DMS79 (cell line): ENCODE measurements at places on chromosomes 1 and 21.

DNA sequence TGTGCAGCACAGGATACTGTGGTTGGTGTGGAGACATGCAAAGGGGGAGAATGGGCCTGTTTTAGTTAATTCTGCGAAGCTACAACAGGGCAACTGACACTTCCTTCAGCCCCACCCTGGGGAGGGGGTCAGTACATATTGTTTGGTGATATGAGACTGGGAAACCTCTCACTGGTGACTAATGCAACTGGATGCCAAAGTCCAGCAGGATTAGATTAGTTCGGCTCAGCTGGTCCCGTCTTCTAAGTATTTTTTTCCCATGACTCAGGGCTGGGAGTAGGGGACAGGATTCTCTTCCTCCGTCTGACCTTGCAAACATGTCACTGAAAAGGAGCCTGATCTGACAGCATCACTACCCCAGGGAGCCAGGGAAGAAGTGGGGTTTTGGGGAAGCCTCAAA is 43.0 kb downstream of the PLXNA2 start:
- no peak for DNase-seq

DNA sequence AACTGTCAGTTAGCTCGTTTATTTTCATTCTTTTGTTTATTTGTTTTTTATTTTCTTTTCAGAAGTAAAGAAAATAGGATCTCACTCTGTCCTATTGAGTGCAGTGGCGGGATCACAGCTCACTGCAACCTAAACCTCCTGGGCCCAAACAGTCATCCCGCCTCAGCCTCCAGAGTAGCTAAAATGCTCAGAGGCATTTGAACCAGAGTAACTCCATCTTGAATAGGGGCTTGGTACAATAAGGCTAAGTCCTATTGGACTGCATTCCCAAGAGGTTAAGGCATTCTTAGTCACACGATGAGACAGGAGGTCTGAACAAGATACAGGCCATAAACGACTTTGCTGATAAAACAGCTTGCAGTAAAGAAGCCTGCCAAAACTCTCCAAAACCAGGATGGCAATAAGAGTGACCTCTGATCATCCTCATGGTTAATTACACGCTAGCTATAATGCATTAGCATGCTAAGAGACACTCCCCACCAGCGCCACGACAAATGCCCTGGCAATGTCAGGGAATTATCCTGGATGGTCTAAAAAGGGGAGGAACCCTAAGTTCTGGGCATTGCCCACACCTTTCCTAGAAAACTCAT is 13.1 kb upstream of the COP1 start:
- DNase-seq = no peak

GRCh38 chr1:87213135-87213515 is 115.6 kb upstream of the LMO4 start:
- DNase-seq = no peak

DNA sequence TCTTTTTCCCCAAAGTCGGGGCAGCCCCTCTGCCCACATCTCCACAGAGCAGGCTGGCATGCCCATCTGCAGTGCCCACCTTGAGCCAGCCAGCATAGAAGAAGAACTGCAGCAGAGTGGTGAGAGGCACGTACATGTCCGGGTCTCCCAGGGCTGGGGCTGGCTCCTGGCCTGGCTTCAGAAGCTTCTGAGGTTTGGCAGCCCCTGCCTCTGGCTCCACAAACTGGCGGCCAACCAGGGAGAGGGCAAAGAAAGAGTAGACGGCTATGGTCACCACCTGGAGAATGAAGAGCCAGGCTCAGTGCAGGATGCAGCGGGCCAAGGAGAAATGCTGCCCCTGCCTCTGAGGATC is 3.0 kb downstream of the BEST4 start:
- DNase-seq = no peak

DNA sequence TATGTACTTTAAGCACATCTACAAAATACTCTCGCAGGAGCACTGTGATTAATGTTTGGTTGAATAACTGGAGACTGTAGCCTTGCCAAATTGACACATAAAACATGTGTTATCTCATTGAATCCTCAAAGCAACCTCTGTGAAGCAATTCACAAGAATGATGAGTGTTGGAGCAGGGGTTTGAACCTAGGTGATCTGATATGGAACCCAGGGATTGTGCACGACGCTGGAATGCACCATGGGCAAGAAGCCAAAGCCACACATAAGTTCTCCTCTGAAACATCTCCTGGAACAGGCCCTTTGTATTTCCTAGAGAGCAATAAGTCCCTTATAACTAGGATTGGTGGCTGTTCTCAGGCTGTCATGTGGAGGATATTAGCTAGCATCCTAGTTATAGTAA is 124.6 kb upstream of the IVNS1ABP start:
- no peak for DNase-seq

- no peak for DNase-seq
Measured at GRCh38 chr1:69320757-69321211, 246.9 kb upstream of the LRRC7 start.

GRCh38 chr1:26287033-26287711 is 7.3 kb downstream of the SH3BGRL3 start:
- DNase-seq = no peak

DNA sequence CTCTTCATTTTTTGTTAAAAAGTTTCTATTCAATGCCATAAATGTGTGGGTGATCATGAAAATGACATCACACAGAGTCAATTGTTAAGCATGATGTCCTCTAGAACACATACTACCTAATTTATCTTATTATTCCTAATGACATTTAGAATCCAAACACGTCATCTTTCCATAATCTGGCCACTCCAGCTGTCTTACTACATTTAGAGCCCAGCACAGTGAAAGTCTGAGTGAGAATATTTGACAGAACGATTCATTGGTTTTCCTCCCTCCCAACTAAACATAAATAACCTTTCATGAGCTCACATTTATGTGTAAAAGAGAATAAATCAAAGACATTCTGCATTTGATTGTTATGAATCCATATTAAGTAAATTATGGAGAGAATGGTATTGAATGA is 160.7 kb downstream of the OLFM3 start:
- no peak for DNase-seq

DNA sequence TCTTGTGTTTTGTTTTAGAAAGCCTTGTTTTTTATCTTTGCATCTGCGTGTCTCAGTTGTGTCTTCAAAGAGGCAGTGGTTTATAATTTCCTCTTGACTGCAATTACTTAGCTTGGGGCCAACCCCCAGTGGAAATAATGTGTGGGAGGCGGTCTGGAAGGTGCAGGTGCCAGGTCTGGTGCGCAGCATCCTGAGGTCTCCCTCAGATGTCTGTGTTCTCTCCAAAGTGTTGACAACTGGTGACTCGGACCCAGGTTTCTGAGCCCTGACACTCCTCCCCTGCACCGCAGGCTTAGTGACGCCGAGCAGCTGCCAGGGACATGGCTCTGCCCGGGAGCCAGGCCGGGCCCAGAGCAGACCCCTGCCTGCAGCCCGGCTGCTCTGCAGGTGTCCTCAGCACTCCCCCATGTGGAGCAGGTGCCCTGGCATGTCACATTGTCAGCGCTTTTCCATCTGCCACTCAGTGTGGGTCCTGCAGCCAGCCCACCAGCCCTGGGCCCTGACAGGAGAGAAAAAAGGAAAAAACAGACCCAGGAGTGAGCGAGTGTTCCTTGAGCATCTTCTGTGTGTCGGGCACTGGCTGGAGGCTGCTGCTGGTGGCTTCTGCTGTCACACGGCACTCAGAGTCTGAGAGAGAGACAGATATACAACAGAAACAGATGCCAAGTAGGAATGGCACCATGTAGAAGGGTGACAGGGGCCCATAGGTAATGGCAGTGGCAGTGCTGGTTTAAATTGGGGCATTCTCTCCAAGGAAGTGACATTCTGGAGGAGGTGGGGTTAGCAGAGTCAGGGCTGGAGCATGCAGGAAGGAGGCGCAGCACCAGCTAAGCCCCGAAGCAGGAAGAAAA is 24.8 kb upstream of the SELENON start:
- DNase-seq = peak; percentile 72

DNA sequence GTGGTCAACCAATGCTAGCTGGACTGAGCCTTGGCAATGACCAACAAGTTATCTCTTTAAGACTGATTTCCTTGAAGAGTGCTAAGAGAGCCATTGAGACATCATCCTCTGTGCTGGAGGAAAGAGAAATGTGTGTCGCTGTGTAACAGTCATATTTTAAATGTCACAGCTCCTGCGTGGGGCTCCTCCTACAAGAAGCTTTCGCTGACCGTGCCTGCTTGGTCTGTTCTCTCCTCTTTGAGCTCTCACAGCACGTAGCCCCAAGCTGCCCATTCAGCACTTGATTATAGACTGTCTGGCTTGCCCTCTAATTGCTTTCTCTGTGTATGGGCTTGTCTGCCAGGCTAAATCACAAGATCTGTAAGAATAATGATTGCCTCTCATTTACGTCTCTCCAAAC is 221.3 kb downstream of the FOXD2 start:
- peak; percentile 7 for DNase-seq

DNA sequence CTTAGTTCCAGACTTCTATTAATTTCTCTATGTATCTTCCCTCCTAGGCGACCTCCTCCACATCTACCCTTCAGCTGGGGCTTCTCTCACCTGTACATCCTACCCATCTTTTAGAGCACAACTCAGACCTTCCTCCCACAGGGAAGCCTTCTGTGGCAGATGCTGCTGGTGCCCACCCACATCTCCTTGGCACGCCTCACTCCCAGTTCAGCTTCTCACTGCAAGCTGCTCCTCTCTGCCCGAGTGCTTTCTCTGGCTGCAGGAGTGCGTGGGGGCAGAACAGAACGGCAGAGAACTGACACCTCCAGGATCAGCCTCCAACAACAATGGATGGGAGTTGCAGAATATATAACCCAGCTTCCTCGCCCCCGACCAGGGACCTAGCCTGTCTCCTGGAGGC is 36.5 kb downstream of the ZBTB18 start:
- no peak for DNase-seq

DNA sequence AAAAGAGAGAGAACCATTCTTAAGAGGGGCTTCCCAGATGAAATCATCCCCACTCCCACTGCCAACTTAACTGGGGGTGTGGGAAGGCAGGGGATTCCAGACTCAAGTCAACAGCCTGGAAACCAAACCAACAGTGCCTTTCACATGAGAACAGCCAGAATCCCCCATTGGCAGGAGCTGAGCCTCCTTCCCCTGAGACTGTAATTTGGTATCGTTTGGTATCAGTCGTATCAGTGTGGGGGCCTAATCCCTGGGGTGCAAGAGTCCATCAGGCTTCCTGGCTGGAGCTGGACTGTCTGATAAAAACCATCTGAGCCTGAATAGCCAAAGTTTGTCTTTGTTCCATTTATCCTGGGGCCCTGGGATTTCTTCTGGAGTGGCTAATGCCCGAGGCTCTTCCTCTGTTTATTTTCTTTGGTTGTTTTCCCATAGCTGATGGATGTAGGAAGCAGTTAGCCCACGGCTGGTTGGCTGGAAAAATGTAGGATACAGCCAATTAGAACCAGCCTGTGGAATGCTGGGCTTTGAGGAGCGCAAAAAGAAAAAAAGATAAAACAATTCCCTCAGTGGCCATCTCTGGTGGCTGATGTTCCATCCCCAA is 84.6 kb downstream of the LAMC2 start:
- no peak for DNase-seq

- no peak for DNase-seq
Measured at GRCh38 chr1:190328361-190328760, 149.3 kb downstream of the BRINP3 start.

DNA sequence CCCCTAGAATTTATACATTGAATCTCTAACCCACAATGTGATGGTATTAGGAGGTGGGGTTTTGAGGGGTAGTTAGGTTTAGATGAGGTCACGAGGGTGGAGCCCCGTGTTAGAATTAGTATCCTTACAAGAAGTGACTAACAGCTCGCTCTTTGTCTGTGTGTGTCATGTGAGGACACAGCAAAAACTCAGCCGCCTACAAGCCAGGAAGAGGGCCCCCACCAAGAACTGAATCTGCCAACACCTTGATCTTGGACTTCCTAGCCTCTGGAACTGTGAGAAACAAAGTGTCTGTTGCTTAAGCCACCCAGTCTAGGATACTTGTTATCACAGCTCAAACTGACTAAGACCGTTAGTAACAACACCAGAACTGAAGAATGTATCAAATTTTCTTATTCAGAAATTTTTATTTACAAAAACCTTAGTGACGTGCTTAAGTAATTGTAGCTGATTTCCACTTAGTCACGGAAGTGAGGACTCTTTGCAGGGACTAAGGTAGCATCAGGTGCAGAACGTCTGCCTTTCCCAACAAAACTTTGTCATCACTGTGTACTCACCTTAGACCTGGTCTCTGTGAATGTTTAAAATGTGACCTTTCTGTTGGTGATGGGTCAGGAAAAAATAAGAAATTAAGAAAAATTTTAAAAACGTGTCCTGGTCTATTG is 24.5 kb upstream of the LRRC8C start:
- no peak for DNase-seq

- DNase-seq = no peak
Measured at GRCh38 chr21:28633839-28634555, 358.7 kb downstream of the LTN1 start.

DNA sequence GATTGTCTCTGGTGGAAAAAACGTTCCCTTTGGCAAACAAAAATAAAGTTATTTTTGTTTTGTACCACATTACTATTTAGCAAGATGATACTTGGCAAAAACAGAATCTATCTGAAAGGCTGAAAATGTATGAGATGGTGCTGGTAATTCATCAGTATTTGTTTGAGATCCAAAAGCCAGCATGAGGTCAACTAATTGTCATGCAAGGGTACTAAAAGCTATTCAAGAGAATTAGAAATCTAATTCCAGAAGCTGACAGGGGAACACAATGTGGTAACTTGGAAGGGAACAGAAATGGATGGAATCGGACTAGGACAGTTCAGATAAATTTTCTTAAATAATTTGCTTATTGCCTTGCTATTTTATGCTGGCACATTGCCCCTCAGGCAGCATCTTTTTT is 263.8 kb downstream of the KCNT2 start:
- no peak for DNase-seq

DNA sequence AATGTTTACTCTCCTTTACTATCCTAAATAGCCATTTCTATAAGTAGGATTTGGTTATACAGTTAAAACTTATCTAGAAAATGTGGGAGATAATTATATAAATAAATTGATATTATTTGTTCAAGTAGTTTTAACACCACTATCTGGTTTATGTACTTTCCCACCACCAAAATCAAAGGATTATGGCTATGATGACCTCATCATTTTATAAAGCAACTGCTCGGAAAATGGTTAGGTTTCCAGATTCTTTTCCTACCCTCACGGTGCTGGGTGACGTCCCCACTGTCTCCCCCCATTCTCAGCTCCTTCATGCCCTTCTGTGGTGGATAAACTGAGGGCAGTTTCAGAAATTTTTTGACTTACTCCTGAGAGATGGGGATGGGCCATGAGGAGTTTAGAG is 1011.8 kb upstream of the ADGRL4 start:
- no peak for DNase-seq

DNA sequence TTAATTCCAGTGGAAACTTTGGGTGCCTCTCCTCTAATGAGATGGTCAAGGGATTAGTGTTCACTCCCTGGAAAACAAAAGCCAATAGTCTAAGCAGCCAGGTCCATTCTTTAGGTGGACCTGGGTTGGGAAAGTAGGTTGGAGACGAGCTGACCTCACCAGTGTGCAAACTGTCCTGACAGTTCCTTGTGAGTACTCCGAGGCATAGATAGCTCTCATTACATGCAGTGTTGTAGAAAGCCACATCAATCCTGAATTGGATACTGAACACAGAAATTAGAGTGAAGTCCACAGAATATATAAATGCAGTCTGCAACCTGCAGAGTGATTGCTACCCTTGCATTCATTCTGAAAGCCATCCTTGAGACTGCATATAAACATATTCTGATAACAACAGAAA is 675.1 kb upstream of the CXADR start:
- no peak for DNase-seq

GRCh38 chr1:163761898-163762297 is 440.1 kb downstream of the NUF2 start:
- no peak for DNase-seq

- peak; percentile 95 for DNase-seq
Measured at GRCh38 chr1:226547754-226548191, 791 bp upstream of the STUM start.

GRCh38 chr1:156627313-156627880 is 8.2 kb downstream of the HAPLN2 start:
- DNase-seq = no peak
